ENCODE measurements at places on chromosomes 2 and 18.

- no peak for DNase-seq
These were observed 124.9 kb downstream of the PRELID3A start for GRCh38 chr18:12532661-12533060.

- no peak for DNase-seq
These were observed 37.4 kb upstream of the SATB2 start for GRCh38 chr2:199495147-199495546.

DNA sequence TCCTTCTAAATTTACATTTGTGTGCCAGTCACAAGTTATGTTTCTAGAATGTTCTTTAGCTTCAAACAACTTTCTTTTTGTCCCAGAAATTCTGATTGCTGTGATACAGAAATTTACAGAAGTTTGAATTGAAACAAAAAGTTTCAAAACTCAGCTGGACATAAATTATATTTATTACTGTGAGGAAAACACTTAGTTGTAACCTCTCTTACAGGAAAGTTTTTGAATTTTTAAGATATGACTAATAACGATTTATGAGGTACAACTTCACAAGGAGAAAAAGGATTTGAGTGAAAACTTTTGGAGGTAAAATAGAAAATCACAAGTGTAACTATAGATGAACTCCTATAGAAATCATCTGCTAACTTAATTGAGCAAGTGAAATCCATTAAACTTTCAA lies 205.3 kb downstream of the TMEM247 start:
- DNase-seq, result no peak

DNA sequence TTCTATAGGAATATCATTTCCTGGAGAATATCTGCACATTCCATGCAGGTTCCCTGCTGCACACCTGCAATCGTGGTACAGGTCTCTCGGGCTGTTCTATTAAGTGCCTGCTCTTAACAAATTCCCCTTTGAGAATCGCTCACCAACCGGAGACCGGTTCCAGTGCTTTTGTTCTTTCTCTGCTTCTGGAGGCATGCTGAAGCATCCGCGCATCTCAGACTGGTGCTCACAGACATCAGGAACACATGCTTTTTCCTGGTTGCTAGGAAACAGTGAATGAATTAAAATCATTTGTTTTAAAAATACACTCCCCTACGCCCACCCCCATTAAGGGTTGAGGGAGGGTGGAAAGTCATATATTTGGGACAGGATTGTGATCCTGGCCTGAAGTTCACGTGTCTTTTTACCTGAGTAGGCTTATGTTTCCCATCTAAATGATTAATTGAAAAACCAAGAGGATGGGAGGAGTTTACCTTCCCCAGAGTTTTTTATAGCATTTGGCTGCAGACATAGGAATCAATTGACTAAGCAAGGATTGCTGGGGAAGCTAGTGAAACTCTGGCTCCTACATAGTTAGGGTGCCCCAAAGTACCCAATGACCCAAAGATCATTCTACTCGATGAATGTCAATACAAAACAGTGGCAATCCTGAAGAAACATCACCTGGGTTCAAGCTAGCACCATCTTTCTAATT lies at the start of gene C2orf80:
Gene C2orf80 (minus strand): TSS at position 221 of the 694 bp plus-strand sequence. CDS start 3,044 bp downstream, outside the sequence.
- DNase-seq, result no peak

GRCh38 chr2:62140426-62141141 lies 55.3 kb upstream of the B3GNT2 start:
- DNase-seq, result no peak

DNA sequence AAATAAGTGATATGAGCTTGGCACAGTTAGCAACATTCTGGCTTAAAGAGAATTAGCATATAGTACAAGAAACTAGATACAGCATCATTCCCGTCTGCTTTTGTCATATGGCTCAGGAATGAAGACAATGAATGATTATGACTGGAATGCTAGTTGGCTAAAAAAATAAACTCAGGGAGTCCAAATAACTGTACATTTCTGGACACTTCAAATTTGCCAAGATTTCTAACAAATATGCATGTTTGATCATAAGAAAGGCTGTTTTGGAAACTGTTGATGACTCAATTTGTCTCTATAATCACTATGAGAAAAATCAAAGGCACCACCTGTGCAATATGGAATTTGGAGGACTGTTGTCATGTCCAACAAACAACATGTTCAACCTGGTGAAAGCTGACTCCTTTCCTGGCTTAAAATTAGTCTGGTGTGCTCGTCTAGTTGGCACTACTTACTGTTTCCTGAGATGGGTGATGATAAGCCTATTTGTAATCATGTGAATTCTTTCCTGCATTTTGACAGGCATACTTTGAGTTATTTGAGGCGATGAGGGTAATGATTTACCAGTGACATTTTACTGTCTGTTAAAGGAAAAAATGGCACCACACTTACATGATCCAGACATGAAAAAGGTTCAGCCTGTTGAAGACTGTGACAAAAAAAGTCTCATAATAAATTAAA lies 133.9 kb upstream of the CDH20 start:
- DNase-seq, result no peak

- DNase-seq, result no peak
These were observed 83.6 kb downstream of the TRABD2A start for GRCh38 chr2:84797271-84797670.

GRCh38 chr2:28981016-28981441 lies at the start of gene TOGARAM2:
TOGARAM2 (plus strand) TSS chr2:28981298; CDS start chr2:28994835, 13,537 bp downstream.
- no peak for DNase-seq

- no peak for DNase-seq
These were observed 107.7 kb upstream of the ATP8B1 start for GRCh38 chr18:57910817-57911216.

GRCh38 chr2:235087832-235088495 lies 136.1 kb downstream of the SH3BP4 start:
- no peak for DNase-seq

DNA sequence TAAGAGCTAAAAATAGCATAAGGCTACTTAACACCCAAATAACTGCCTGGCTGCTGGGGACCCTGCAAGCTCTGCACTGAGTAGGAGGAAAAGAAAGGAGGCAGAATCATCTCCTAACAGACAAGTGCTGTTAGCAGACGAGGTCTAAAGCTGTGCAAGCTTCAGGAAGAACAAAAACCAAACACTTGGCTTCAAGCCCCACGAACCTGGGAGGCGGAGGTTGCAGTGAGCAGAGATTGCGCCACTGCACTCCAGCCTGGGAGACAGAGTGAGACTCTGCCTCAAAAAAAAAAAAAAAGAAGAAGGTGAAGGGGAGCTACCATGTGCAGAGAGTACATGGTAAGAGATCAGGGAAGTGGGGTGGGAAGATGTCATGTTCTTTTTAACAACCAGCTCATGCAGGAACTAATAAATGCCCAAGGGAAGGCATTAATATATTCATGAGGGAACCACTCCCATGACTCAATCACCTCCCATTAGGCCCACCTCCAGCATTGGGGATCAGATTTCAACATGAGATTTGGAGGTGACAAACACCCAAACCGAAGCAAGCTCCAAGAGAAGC lies 28.8 kb upstream of the INO80C start:
- DNase-seq, result no peak
